Calu3 (cell line): ENCODE measurements at places on chromosomes 16 and 17. TPM values are rescaled to one million over a fixed set of nuclear protein-coding genes. Genes with fewer than 3 reads are reported as not detected.

DNA sequence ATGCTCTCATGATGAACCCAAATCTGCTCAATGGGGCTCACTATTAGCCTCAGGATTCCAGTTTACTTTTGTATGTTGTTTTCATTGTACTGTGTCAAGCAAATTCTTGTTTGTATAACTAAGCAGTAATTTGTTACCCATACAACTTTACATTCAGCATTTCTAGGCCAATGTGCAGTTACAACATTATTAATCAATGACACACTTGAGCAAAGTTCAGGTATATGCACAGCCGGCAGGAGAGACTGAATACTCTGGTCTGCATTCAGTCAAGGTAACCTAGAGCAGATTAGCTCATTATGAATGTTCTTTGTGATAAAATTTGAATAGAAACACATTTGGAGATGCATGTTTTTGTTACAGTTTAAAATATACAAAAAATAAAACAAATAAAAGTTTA lies 2.2 kb upstream of the MYO1D start:
- H3K27me3 ChIP-seq: no peaks in the 10 kb centered on the region
- H3K27ac ChIP-seq: no peak overlapping the region
- no peak for DNase-seq
- peaks cover 5% of the 10 kb centered on the region for H3K4me1 ChIP-seq
- H3K4me3 ChIP-seq: no peak overlapping the region

DNA sequence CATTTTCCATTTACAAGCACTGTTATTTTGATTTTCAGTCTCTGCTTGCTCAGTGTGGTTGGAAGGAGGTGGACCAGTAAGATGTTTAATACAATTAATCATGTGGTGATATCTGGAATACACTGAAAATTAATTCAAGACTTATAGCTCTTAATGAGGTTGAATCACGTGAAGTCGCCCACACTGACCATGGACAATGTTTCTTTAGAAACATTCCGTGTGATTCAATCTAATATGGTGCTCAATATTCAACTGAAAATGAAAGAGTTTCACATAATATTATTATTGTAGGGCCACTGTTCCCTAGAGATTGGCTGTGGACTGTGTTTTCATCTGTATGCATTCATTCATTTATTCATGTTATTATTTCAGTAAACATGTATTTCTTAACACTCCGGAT lies 45.2 kb upstream of the MAF start:
- no peak overlapping the region for H3K4me3 ChIP-seq
- H3K36me3 ChIP-seq: no peaks in the 10 kb centered on the region

DNA sequence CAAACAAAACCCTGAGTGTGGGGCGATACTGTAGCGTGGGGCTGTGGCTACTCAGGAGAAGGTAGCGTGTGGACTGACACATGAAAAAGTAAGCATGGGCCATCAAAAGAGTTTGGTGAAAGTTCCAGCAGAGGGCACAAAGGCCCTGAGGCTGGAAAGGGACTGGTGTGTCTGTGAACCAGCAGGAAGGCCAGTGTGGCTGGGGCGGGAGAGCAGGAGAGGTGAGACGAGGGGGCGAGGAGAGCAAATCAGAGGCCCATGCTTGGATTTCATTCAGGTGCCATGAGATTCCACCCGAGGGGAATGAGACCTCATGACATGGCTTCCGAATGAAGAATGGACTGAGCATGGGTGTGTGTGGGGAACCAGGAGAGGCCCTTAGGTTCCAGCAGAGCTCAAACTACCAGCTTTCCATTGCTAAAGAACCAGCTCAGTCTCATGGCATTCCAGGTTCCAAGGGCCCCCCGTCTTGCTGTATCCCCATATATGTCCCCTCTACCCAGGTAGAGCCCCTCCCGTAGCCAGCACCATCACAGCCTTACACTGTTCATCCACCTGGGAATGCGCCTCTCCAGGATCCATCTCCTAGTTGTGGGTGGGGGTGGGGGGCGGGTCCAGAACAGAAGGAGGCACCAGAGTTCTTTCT lies 31.1 kb downstream of the TRPV2 start:
- no peaks in the 10 kb centered on the region for H3K27me3 ChIP-seq
- no peak for DNase-seq
- no peak overlapping the region for H3K27ac ChIP-seq
- peaks cover 37% of the 10 kb centered on the region for H3K36me3 ChIP-seq
- no peak overlapping the region for H3K4me3 ChIP-seq

DNA sequence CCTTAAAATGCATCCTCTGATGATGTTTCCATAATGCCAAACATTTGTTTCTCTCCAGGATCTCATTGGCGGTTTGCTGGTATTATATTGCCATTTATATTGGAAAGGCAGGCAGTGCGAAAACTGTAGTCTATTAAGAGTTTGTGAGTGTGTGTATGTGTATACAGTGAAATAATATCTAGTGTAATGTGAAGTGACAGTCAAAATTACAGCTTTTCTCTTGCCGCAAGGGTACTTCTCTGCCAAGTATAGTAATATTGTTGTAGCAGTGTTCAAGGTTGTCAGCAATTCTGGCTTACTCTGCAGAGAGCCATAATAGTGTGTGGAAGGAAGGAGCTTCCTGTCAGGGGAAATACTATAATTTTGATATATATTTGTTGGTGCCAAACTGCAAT lies 178.6 kb downstream of the WWOX start:
- no peak for DNase-seq
- no peak overlapping the region for H3K4me3 ChIP-seq
- no peaks in the 10 kb centered on the region for H3K27me3 ChIP-seq
- H3K36me3 ChIP-seq: no peaks in the 10 kb centered on the region

GRCh38 chr17:34199932-34200534 lies 55.1 kb upstream of the CCL2 start:
- DNase-seq: peak; percentile 71
- H3K36me3 ChIP-seq: no peaks in the 10 kb centered on the region
- peaks cover 66% of the 10 kb centered on the region for H3K27me3 ChIP-seq
- H3K27ac ChIP-seq: no peak overlapping the region
- H3K4me3 ChIP-seq: no peak overlapping the region

GRCh38 chr17:42275527-42276358 lies 448 bp downstream of the STAT5B start:
- peak overlapping the region; percentile 7 for H3K27ac ChIP-seq
- no peaks in the 10 kb centered on the region for H3K27me3 ChIP-seq
- H3K4me3 ChIP-seq: peak overlapping the region; percentile 76
- peaks cover 24% of the 10 kb centered on the region for H3K36me3 ChIP-seq

GRCh38 chr16:88545781-88546180 lies 24.4 kb upstream of the ZC3H18 start:
- H3K27ac ChIP-seq: no peak overlapping the region
- H3K36me3 ChIP-seq: no peaks in the 10 kb centered on the region
- H3K4me3 ChIP-seq: no peak overlapping the region
- no peaks in the 10 kb centered on the region for H3K4me1 ChIP-seq

DNA sequence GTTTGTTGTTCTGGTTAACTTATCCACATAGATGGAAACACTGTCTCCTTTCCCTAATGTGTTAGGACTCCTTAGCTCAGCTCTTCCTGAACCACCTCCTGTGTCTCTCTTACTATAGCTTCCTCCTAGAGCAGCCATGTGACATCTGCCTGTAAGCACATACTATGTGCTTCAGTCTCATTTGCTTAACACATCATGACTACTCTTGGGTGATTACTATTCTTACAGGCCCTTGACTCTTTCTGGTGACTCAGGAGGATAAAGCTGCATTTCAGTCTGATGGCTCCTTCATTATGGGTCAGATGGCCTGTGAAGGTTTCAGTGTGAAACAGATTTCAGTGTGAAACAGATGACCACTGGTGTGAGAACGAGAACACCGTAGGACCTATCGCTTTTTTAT lies 320 bp upstream of the KRTAP4-2 start:
- no peak overlapping the region for H3K27ac ChIP-seq
- peaks cover 25% of the 10 kb centered on the region for H3K4me1 ChIP-seq
- no peaks in the 10 kb centered on the region for H3K36me3 ChIP-seq
- H3K4me3 ChIP-seq: no peak overlapping the region
- no peak for DNase-seq
- H3K27me3 ChIP-seq: no peaks in the 10 kb centered on the region

DNA sequence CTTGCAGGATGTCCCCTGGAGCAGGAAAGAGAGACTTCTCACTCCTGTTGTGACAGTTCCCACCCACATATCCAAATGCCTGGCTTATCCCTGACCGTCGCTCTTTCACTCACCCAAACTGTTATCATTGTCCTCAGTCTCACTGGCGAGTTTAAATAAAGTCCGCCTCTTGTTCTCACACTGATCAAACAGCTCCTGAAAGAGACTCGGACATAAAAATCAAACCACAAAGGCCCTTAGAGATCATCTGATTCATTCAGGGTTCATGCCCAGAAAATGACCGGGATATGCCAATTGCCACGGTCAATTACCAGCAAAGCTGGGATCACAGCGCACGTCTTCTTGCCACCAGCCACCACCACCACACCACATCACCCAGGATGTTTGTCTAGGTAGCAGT lies 19.9 kb downstream of the GGA3 start:
- DNase-seq: no peak
- H3K27ac ChIP-seq: no peak overlapping the region

DNA sequence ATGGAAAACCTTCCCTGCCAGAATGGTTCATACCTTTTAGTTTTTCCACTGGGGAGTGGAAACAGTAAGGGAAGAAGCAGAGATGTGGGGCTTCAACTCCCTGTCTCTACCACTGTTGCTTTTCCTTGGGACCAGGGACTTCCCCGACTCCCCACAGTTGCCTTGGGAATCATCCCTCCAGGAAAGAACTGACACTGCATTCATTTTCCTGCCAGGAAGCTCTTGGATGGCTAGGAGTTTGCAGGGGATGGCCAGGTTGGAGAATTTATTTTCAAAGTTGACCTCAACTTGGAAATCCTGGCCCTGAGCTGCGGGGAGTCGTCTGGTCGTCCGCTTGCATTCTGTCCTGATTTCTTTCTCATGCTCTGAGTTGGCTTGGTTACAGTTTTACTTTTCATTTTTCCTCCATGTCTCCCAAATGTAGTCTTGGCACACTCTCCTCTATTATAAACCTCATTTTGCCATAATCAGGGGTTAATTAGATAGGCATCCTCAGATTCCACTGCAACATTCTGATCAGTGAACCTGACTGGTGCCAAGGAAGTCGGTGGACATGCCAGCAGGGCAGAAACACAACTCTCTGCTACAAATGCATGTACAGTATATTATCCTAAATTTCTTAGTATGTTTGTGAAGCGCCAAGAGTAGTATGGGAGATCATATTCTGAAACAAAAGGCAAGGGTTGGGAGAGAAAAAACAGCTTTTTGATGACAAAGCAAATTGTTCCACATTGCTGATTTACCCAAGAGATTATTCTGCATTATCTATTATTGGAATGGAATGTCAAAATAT lies 220.5 kb upstream of the XYLT1 start:
- H3K4me1 ChIP-seq: no peaks in the 10 kb centered on the region
- no peak overlapping the region for H3K4me3 ChIP-seq
- no peak for DNase-seq
- no peaks in the 10 kb centered on the region for H3K36me3 ChIP-seq
- peaks cover 10% of the 10 kb centered on the region for H3K27me3 ChIP-seq

DNA sequence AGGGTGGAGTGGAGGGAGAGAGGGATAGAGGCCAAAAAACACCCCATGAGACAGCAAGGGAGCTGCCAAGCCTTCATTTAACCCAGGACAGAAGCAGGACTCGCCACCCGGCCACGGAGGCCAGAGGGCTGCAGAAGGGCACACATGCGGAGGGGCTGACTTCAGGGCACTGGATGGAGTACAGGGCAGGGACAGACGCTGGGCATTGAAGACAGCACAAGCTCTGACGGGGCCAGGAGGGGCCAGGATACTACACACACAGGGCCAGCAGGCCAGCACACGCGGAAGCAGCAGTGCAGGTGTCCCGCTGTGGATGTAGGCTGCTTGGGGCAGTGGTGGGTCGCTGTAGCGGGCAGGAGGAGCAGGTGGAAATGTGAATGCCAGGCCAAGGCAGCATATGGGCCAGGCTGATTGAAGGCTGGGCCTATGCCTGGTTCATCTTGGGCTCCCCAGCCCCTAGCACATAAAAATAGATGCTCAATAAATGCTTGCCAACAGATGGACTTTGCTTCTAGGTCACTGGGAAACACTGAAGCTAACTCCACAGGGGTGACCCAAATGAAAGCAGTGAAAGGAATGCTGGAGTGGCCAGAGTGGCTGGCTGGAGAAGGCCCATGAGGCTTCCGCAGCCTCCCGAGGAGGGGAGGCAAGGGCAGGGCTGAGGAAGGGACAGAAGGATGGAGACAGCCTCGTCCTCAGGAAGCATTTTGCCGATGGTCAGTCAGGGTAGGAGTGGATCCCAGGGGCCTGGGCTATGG lies 61.6 kb downstream of the GNA13 start:
- H3K36me3 ChIP-seq: no peaks in the 10 kb centered on the region
- no peaks in the 10 kb centered on the region for H3K4me1 ChIP-seq
- H3K27ac ChIP-seq: no peak overlapping the region
- no peaks in the 10 kb centered on the region for H3K27me3 ChIP-seq
- no peak overlapping the region for H3K4me3 ChIP-seq

SCGB1C2 gene
- total RNA-seq: not detected in 2 replicates

GDPD3 gene
- total RNA-seq: 7.8 and 9.4 TPM in 2 replicates

TEX19 gene
- total RNA-seq: not detected in 2 replicates

CACNG5 gene
- not detected in 2 replicates for total RNA-seq

MRPS23 gene
- 38.1 and 49.0 TPM in 2 replicates for total RNA-seq

SMIM5 gene
- total RNA-seq: 1.9 and 3.5 TPM in 2 replicates

WNT3 gene
- 5.2 and 6.1 TPM in 2 replicates for total RNA-seq
